Caudate nucleus (tissue), 63 donors: ENCODE measurements at places on chromosomes 2 and 18.

DNA sequence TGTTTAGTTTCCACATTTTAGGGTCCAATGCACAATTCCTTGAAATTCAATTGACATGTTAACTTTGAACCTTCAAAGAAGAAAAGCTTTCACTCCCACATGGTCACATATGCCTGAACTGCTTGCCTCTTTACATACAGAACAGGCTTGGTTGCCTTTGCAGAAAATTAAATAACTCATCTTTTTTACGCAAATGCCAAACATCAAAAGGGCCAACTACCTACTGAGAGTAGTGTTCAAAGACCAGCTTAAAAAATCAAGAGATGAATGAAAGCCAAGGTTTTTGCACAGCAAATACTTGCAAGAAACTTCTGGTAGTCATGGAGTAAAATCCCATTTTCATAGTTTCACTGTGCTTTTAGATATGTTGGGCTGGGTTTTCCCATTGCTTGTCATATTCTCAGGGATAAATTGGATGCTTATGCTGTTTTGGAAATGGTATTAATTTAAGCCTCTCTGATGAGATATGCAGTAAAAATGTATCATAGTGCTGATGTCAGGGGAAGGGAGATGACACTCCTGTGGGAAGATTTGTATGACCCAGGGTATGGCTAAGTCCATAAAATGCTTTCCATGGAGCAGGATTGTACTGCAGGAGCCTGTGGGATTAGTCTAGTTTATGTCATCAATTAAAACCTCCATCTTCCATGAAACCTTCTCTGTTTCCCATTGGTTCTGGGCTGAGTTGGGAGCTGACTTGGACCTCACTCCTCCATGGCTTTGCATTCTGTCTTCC lies 60.6 kb upstream of the DARS1 start:
- no peak for DNase-seq

DNA sequence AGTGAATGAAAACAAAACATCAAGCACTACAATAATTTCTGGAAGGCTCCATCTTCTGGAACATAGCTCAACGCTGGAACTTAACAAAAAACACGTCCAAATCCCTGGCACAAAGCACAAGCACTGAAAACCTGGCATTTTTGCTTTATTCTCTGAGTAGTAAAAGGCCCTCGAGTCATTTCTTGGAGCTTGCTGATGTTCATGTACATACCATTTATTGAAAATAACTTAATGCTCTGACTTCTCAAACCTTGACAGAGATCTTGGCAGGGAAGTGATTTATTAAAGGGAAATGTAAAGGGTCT lies 76.5 kb upstream of the STK17B start:
- DNase-seq: no peak

GRCh38 chr2:135030826-135031225 lies 16.4 kb downstream of the MAP3K19 start:
- no peak for DNase-seq

GRCh38 chr2:225766431-225766830 lies 366.9 kb downstream of the NYAP2 start:
- no peak for DNase-seq

GRCh38 chr2:40364151-40364874 lies 87.6 kb downstream of the SLC8A1 start:
- DNase-seq: no peak

DNA sequence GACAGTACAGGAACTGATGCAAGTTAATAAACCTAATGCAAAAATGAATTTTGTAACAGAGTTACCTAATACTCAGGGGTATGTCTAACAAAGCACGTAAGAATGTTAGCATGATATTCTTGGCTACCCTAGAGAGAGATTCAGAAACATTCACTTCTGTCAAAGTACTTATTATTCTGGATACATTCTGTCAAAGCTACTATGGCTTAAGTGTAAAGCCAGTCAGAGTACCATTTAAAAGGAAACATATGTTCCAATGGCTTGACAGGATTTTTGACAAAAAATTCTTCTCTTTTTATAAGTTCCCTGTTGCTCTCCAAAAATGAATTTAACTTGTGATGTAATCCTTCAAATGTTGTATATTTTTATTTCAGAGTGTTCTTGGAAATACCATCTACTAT lies 85.5 kb downstream of the PIGN start:
- no peak for DNase-seq

DNA sequence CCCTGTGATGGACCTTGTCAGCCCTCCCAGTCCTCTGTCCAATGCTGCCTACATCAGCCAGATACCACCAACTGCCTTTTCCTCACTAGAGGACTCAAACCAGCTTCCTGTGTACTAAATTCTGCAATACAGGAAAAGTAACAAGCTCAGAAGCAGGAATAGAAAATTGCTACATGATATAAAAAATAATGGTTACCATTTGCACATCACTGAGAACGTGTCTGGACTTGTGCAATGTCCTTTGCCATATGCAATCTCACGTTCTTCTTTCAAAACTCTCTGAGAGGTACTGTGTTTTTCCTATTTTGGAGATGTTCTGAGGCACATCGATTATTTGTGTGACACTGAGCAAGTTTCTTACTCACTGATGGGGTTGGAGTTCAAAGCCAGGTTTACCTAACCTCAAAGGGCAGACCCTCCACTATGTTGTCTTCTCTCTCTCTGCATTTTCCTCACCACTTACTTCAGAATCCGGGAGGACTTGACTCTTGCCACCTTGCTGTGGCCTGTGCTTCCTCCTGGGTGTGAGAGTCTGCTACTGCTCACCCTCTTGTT lies 12.1 kb downstream of the UPP2 start:
- no peak for DNase-seq

GRCh38 chr2:65913813-65914212 lies 481.4 kb upstream of the SPRED2 start:
- DNase-seq: no peak

GRCh38 chr2:183000846-183001245 lies 37.4 kb downstream of the NCKAP1 start:
- DNase-seq: no peak

- no peak for DNase-seq
Observed at GRCh38 chr18:420661-421246, 79.7 kb downstream of the COLEC12 start.

GRCh38 chr18:22447792-22448191 lies 30.1 kb upstream of the CTAGE1 start:
- DNase-seq: no peak

DNA sequence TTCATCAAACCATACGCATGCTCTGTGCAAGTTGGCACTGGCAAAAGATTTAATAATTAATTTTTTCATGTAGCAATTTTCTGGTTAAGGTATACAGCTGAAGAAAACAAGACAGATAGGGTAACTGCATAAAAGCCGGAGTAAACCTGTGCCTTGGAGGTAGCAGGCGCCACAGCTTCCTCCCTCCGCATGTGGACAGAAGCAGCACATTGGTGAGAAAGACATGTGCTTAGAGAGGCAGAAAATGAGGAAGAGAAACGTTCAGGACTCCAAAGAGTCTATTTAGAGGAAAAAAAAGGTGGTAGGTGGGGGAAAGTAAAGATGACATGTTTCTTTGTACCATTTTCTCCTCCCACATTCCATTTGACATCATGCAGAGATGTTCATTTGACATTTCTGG lies 9.3 kb downstream of the ST6GAL2 start:
- no peak for DNase-seq

DNA sequence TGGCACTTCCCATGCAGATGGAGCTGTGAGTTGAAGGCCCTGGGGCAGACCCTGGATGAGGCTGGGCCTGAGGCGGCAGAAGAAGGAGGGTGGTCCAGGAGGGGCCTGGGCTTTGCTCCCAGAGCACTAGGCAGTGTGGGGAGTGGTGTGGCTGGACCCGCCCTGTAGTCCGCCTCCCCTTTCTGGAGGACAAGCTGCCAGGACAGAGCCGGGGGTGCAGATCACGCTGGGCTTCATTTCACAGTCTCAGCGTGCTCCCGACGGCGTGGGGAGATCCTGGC lies 49.8 kb downstream of the PTGR3 start:
- DNase-seq: no peak

GRCh38 chr2:8956774-8957173 lies 46.7 kb downstream of the MBOAT2 start:
- no peak for DNase-seq

GRCh38 chr18:63779386-63779785 lies 4.2 kb downstream of the SERPINB7 start:
- DNase-seq: no peak

DNA sequence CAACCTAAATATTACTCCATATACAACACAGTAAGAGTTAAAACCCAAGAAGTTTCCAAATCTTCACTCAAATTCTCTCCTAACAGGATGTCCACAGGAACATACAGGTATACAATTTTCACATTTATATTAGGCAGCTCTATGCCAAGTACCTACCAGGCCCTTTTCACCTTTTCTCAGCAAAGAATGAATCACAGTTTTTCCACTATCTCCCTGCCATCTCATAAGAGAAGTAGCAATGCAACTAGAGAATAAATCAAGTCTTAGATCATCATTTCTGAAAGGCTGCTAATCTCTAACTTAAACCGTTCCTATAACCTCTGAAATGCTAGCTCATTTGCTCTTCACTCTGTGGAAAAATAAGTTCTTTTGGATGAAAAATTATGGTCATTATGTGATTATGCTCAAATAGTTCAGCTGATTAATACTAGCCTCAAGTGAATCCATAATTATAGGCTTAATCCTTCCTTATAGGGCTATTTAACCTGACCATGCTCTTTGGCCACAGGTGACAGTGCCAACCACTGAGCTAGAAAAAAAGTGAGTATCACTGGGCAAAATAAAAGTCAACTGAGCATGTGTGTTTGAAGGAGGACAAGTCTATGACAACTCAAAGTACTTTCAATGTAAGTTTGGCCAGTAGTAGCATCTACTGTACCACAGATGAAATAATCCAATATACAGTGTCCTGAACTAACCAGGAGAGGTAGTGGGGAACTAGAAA lies 79.7 kb downstream of the COBLL1 start:
- no peak for DNase-seq

GRCh38 chr2:63662028-63662804 lies 73.5 kb downstream of the MDH1 start:
- no peak for DNase-seq

- DNase-seq: no peak
Observed at GRCh38 chr2:215937190-215937589, 76.2 kb downstream of the MREG start.

GRCh38 chr2:106839849-106840595 lies 45.9 kb downstream of the ST6GAL2 start:
- DNase-seq: no peak

- DNase-seq: no peak
Observed at GRCh38 chr2:61210332-61210981, 48.5 kb downstream of the C2orf74 start.

DNA sequence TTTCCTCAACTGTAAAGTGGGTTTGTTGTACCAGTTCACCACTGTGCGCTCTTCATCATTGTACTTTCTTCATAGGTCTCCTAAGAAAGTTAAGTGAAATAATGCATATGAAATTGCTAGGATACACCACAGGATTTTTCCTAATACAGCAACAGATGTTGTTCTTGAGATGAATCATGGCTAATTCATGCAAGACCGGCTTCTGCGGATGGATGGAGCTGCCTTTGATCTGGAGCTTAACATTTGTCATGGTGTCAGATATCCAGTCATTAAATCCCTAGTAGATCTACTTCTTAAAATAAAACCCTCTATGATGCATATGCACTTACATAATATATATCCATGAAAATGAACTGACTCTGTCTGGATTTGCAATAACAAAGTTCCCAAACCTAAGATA lies 114.1 kb downstream of the COL6A3 start:
- no peak for DNase-seq

DNA sequence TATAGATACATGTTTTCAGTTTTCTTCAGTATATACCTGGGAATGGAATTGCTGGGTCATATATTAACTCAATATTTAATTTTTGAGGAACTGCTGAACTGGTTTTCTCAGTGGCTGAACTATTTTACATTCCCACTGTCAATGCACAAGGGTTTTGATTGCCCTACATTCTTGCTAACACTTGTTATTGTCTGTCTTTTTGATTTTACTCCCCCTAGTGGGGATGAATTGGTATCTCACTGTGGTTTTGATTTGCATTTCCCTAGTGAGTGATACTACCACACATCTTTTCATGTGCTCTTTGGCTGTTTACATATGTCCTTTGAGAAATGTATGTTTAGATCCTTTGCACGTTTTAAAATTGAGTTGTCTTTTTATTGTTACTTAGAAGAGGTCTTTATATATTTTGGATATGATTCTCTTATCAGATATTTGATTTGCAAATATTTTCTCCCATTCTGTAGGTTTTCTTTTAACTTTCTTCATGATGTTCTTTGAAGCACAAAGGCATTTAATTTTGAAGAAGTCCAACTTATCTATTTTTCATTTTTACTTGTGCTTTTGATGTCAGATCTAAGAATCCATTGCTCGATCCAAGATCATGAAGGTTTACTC lies 36.2 kb downstream of the ASB1 start:
- no peak for DNase-seq

GRCh38 chr2:129431881-129432280 lies 547.6 kb upstream of the RAB6C start:
- no peak for DNase-seq

- no peak for DNase-seq
Observed at GRCh38 chr2:1726558-1726957, 17.8 kb downstream of the PXDN start.

- no peak for DNase-seq
Observed at GRCh38 chr18:48011926-48012465, 81.5 kb upstream of the SMAD2 start.

GRCh38 chr2:72625366-72625765 lies 200.5 kb downstream of the EXOC6B start:
- no peak for DNase-seq

- DNase-seq: no peak
Observed at GRCh38 chr2:5977477-5977876, 285.3 kb downstream of the SOX11 start.

DNA sequence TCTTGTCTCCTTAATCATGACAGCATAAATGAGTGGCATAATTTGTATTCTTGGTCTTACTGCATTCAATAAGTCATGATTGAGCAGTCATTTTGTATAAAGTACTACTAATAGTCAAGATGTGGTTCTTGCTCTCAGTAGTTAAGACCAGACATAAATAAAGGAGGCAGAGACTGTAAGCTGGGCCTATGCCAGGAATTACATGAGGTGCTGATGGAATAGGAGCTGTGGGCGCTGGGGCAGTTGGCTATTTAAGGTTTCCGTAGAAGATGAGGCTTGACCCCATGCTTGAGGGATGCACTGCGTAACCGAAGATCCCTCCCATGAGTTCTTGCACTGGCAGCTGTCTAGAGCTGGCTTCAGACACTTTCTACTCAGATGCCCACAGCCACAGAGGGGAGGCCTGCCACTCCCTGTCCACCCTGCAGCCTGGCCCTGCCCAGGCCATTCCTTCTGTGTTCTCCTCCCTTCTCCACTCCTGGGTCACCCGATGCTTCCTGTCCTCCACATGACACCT lies 150.9 kb upstream of the REV1 start:
- DNase-seq: no peak

GRCh38 chr18:985212-985661 lies 80.6 kb downstream of the ADCYAP1 start:
- DNase-seq: no peak
